Left lung (tissue), 14 donors: ENCODE measurements at places on chromosomes 11 and 22. TPM values are rescaled to one million over a fixed set of nuclear protein-coding genes. Genes with fewer than 3 reads are reported as not detected.
A peak's percentile ranks its signal among the peaks of the same experiment; 100 is the strongest.

DNA sequence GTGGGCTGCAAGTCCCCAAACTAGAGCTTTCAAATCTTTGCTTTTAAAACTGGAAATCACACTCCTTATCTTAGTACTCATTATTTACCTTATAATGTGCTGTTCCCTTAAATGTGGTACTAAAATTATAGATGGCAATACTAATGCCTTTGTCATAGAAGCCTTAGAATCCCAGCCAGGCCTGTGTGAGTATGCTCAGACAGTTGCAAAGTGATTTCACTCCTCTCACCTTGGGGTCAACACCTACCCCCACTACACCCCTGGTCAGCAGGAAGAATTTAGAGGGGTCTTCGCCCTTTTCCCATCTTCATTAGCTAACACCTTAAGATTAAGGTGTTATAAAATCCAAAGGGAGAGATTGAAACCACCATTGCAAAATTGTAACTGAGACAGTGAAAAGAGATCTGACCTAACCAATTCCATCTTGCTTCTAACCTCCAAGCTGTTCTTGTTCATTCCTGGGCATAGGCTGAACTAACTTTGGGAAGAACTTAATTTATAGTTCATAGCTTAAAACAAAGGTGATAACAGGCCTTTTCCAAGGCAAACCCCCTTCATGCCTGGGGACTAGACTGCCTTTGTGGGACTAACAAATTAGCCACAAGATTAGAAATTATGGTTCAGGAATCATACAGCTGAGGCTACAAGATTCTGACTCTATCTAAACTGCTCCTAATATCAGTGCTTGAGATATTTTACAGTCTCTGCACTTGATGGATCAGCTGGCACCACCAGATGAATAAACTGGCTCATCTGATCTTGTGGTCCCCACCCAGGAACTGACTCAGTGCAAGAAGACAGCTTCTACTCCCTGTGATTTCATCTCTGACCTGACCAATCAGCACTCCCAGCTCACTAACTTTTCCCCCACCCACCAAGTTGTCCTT is 10.4 kb upstream of the MRPL17 start:
- no peak for DNase-seq

DNA sequence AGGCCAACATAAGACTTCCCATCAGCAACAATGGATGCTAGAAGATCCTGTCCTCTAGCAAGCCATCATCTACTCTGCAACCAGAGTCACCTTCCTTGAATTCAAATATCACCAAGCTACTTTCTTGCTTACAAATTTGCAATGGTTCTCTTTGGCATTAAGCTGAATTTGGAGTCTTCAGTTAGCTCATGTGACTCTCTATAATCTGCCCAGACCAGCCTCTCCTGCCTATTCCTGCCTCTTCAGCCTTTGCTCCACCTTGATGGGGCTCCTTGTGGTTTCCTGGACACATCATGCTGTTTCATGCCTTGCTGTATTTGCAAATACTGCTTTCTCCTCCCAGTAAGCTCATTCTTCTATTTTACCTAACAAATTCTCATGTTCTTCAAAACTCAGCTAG is 82.3 kb downstream of the RASSF10 start:
- DNase-seq = no peak

MYBPC3 gene
- 0.09 TPM for polyA plus RNA-seq

DNA sequence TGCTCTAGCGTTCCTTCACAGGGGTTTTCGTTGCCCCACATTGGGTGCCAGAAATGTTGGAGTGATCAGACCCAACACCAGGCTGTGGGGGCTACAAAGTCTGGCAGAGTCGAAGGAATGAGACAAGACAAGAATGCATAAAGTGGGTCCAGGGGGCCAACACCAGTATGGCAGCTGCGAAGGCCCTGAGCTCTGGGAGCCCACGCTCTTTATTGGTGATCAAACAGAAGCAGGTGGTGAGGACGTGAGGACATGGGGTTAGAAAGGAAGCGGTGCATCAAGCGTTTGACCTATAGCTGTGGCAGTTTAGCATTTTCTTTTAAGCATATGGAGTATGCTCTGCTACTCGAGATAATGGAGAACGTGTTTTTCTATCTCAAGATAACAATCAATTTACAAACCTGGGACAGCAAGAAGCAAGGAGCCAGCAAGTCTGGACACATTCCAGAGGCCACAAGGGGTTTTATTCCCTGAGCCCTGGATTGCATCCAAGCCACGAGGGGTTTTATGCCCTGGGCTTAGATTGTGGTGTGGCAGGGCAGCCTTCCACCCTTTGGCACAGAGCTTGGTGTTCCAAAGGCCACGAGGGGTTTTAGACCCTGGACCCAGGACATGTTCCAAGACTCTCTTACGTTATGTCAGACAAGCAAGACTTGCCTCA is 3.9 kb upstream of the DNAJB13 start:
- DNase-seq = no peak

ART1 gene
- 0.13 TPM for polyA plus RNA-seq

- peak; percentile 90 for DNase-seq
These were observed 27.6 kb downstream of the CD5 start for GRCh38 chr11:61129639-61130523.

GRCh38 chr22:42061041-42061440 is 9.6 kb downstream of the NAGA start:
- DNase-seq = peak; percentile 10

GRCh38 chr11:73372375-73372993 is 3.7 kb upstream of the RELT start:
- DNase-seq = no peak

GRCh38 chr11:120073196-120073595 is 64.7 kb downstream of the TRIM29 start:
- DNase-seq = no peak

SHISAL1 gene
- 1.00 TPM for polyA plus RNA-seq

GRCh38 chr22:43884600-43885318 is 7.1 kb downstream of the PNPLA5 start:
- DNase-seq = peak; percentile 86

RAB39A gene
- 1.1 TPM for polyA plus RNA-seq

GRCh38 chr11:70842256-70842655 is 410.1 kb downstream of the SHANK2 start:
- no peak for DNase-seq

DNA sequence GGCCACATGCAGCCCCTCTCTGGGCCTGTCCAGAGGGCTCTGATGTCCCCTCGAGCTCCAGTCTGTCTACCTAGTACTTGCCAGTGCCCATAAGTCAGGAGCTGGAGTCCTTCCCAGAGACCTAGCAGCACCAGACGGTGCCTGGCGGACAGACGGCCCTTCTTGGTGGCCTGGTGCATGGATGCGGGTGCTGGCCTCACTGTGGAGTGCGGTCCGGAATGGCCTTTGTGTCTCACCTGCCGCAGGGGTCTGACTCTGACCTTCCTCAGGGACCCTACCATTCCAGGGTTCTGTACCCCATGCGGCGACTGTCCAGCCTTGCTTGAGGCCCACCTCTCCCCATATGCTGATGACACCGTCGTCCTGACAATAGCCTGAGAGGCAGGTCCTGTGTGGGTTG is 29.4 kb upstream of the SMIM38 start:
- DNase-seq = peak; percentile 10

GRCh38 chr11:108543316-108543964 is 45.3 kb upstream of the POGLUT3 start:
- no peak for DNase-seq

DNA sequence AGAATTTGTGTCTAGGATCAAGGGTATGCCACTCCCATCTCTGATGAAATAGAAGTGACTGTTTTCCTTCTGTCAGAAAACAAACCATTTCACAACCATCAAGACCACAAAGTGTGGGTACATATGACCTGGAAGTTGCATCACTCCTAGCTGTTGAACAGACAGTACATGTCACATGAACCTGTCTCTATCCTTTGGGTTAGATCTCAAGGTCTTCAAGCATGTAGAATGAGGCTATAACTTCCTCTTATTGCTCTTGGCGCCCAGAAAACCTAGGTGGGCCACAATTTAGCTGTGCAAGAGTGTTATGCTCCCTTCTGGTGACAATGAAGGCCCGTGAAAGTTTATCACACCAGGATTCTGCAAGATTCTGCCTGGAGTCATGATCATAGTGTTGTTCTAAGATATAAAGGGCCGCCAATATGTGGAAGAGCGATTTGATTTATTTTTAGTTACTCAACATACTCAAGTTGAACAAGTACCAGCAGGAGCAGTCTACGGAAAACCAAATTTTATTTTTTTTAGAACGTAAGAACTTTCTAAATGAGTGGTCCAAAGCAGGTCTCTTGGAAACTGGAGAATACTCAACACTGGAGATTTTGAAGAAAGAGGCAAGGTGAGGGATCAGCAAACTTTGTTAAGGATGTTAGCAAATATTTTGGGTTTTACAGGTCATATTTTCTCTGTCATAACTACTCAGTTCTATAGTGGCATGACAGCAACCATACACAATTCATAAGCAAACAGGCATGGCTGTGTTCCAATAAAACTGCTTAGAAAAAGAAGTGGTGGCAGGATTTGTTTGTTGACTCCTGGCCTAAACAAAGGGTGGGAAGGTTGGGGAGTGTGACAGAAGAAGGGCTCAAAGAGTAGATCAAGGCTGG is 101.8 kb downstream of the USP35 start:
- no peak for DNase-seq

GRCh38 chr11:19777377-19778102 is 64.9 kb downstream of the NAV2 start:
- DNase-seq = no peak

DNA sequence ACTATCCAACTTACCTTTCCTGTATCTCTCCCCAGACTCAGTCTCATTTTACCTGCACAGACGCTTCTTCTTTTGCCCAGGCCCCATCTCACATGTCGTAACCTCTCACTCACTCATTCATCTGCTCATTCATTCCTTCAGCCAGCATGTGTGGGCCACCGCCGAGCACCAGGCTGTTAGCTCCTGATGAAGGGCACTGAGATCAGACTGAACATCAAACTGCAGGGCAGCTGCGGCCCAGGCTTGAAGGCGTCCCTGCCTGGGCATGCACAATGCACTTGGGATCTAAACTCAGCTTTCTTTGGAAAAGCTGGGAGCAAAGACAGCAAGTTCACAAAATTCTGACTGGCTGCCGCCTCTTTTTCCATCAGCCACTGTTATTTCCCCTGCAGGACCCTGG is 1456.3 kb downstream of the BRD1 start:
- no peak for DNase-seq

DNA sequence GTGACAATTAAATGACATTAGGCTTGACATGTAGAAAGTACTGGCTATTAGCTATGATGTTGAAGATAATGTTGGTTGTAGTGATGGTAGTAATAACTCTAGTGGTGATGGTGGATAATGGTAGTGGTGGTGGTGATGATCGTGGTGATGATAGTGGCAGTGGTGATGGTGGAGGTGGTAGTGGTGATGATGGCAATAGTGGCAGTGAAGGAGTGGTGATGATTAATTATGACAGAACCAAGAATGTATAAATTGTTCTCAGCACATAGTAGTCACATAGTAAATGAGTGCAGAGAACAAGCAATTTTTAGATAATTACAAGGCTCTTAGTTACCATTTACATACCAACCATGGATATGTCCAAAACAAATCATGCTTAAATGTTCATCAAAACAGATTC is 5.3 kb upstream of the CD44 start:
- no peak for DNase-seq

DNA sequence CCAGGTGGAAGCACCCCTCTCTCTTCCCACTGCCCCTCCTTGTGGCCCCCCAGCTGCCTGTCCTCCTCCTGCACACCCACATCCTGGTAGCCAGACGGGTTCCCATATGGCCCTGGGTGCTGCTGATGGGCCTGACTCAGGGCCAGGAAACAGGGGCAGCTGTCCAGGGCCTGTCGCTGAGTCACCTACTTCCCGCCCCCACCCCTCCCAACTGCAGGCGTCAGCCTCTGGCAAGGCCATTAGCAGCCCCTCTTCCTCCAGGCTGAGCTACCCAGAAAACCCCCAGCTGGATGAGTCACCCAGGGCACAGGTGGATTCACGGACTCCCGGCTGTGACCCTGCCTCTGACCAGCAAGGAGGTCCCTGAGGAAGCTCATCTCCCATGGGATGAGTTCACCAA is 6.9 kb upstream of the GAL start:
- peak; percentile 32 for DNase-seq

DNA sequence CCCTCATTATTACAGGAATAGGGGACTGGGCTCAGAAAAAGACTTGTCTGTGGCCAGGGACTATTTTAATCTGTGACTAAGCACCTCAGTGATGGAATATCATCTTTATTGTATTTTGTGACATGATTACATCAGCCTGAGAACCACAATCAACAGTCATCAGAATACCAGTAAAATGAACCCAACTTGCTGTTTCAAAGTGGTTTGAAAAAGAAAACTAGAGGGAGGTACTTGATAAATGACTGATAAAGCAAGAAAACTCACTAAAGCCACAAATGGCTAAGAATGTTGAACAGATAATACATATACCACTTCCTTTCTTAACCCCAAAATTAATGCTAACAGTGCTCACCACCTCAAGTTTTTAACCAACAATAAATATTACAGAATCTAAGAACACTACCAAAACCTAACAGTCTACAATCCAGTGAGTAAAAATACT is 155.7 kb downstream of the ATG16L2 start:
- no peak for DNase-seq

GRCh38 chr22:45889539-45890350 is 87.2 kb downstream of the WNT7B start:
- peak; percentile 69 for DNase-seq

OR52K2 gene
- polyA plus RNA-seq = not detected

OAF gene
- polyA plus RNA-seq = 22.7 TPM

SOX10 gene
- 0.92 TPM for polyA plus RNA-seq

- DNase-seq = peak; percentile 99
These were observed 21.5 kb upstream of the MALAT1 start for GRCh38 chr11:65477149-65477965.

DNA sequence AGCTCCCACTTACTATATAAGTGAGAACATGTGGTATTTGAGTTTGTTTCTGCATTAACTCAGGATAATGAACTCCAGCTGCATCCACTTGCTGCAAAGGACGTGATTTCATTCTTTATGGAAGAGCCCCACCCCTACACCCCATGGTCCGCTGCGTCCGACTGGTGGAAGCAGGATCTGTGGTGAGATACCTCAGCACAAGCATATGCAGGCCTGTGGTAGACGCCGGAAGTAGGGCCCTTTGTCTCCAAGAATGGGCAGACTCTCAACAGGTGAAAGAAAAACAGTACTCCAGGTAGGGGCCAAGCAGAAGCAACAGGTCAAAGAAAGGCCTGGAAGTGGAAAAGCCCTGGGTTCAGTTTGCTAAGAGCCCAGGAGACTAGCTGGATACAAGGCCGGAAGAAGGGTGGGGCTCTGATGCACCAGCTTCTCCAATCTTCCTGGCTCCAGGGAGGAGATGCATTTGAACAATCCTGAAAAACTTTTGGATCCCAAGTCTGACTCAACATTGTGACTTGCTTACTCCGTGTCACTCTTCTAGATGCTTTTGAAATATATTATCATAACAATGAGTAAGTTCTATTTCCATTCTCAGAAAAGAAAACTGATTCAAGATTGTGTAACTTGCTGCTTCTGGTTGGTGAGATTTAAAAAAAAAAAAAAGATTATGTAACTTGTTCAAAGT is 30.4 kb downstream of the NEAT1 start:
- no peak for DNase-seq

DNA sequence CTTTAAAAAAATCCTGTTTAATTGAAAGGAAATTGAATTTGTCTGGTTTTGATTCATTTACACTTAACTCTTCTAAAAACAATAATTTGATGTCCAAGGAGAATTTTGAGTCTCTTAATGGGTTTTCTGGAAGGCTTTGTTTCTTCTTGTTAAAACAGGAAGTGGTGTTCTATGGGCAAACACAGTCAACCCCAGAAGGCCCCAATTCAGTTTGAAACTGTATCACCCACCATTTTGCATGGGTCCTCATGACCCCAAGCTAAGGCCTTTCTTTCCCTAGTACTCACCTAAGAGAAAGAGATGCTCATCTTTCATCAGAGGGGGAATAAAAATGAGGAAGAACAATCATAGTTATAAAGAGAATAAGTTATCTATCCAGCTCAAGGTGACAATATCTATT is 10.6 kb downstream of the FLI1 start:
- no peak for DNase-seq

- peak; percentile 68 for DNase-seq
These were observed 29.6 kb downstream of the TMEM184B start for GRCh38 chr22:38243007-38243765.
